GM20000 (cell line): ENCODE measurements at places on chromosomes 7 and 10.

- no peak for DNase-seq
Observed at GRCh38 chr7:134284952-134285351, 31.8 kb downstream of the SLC35B4 start.

DNA sequence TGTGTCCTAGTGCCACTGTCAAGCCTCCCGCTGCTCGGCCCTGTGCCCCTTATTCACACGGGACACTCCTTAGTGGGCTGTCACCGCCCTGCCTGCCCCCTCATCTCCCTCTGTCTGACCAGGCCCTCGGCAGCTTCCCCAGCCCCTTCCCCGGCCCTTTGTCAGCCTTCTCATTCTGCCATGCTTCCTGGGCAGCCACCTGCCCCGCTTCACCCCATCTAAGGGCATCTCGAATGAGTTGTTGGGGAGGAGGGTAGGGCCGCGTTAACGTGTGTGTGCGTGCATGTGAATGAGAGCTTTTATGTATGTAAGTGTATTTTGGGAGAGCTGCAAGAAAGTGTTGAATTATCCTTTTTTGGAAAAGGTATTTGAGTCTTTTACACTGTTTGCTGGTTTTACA is 49.7 kb downstream of the GTF2I start:
- DNase-seq, result no peak

- DNase-seq, result no peak
Observed at GRCh38 chr7:5283421-5284303, 919 bp downstream of the SLC29A4 start.

DNA sequence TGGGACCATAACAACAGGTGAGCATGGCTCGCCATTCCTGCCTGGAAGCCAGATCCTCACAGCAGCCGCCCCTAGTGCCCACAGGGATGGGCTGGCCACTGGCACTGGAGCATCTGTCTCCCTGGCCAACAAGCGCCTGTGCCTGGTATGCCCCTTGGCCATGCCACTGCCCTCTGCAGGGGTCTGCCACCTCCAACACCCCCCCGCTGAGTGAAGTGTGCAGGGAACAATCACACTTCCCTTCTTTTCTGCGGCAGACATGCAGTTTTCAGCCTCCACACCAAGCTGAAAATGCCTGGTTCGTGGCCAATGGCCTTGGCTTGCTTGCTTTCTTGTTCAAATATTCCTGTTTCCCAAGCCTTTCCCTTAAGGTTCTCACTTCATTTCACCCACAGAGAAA is 50.7 kb downstream of the HSPA12A start:
- DNase-seq, result no peak

- DNase-seq, result no peak
Observed at GRCh38 chr7:64551375-64552142, 11.3 kb downstream of the ZNF680 start.

DNA sequence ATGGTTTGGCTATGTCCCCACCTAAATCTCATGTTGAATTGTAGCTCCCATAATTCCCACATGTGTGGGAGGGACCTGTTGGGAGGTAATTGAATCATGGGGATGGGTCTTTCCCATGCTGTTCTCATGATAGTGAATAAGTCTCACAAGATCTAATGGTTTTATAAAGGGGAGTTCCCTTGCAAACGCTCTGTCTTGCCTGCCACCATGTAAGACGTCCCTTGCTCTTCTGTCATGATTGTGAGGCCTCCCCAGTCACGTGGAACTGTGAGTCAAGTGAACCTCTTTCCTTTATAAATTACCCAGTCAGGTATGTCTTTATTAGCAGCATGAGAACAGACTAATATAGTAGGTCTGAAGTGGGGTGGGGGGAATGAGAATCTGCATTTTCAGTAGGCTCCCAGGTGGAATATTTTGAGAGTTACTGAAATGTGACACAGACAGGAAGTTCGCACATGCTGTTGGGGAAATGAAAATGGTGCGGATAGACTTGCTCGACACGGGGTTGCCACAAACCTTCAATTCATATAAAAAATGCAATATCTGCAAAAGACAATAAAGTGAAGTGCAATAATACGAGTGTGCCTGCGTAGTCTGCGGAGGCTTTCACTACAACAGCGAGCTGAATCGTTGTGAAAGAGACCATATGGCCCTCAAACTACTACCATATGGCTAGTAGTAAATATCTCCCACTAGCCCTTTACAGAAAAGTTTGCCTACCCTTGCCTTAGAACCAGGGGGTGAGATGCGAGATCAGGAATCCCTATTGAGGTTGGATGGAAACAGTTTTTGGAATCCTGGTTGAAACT is 166.1 kb downstream of the GRK5 start:
- no peak for DNase-seq
